ENCODE measurements at places on chromosomes 11 and 22. TPM values are rescaled to one million over a fixed set of nuclear protein-coding genes. Genes with fewer than 3 reads are reported as not detected.

DNA sequence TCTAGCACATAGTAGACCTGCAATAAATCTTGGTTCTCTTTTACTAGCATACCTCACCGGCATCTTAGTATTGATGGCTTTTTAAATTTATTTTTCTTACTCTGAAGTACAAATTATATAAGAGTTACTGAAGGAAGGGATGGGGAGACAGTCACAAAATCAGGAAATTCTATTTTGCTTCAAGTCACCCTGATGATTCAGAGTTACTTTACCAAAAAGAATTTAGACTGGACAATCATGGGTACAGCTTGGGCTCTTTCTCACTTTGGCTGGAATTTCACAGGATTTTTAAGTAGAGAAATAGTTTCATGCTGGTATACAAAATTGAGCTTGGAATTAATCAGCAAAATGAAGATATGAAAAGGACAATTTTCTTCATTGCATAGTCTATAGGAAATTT is 919.2 kb downstream of the METTL15 start:
- no peak for DNase-seq

GRCh38 chr11:9320047-9320446 is 5.7 kb upstream of the TMEM41B start:
- no peak for DNase-seq

- no peak for DNase-seq
Measured at GRCh38 chr22:20638507-20638870, 131.1 kb downstream of the MED15 start.

DNA sequence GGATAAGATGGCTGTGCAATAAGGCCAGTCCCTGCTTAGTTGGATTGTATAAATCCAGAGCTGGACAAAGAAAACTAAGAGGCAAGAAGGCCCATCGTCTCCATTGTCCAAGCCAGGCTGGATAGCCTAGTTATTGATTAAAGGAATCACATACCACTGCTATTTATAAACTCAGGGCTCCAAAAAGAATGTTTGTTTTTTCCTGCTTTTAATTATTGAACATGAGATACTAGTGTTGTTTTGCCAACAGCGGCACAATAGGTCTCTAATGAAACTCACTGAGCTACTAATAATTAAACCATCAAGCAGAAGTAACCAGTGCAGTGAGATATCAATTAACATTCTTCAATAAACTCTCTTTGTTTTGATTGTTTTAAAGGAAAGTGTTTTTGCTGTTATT is 259.7 kb downstream of the INSC start:
- no peak for DNase-seq

TMEM126B gene
- total RNA-seq: 41.1 TPM

CEND1 gene
- not detected for total RNA-seq

PRDM11 gene
- total RNA-seq: 10.9 TPM

- no peak for DNase-seq
Measured at GRCh38 chr11:34844463-34845112, 71.6 kb downstream of the APIP start.

DNA sequence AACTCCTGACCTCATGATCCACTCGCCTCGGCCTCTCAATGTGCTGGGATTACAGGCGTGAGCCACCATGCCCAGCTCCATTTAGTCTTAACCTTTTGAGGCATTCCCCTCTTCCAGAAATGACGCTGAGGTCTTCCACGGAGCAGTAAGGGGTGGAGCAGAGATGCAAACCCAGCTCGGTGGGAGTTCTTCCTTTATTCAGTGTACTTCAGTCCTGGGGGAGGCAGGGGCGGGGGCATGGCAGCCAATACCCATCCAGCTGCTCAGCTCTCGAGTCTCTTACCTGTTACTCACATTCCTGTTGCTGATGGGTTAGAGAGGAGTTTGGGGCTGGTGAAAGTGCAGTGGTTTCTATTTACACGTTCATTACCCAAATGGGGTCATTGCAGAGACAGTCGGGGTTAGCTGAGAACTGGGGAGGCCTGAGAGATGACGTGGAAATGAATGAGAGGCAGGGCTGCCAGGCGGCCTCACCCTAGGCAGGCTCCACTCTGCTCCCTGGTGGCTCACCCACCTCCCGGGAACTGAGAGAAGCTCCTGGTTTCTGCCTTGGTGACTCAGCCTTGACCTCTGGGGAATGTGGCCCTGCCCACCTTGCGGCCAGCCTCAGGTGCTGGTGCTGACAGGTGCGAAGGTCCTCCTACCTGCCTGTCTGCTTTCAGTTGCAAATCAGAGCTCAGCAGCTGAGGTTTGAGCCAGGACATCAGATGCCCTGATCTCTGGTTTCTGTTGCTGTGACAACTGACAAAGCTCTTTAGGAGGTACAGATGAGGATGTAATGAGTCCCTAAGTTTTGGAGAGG is 13.4 kb upstream of the ST14 start:
- DNase-seq: peak; percentile 80

Data from breast epithelium (tissue), 4 donors.